ENCODE measurements at places on chromosomes 1 and 21.

DNA sequence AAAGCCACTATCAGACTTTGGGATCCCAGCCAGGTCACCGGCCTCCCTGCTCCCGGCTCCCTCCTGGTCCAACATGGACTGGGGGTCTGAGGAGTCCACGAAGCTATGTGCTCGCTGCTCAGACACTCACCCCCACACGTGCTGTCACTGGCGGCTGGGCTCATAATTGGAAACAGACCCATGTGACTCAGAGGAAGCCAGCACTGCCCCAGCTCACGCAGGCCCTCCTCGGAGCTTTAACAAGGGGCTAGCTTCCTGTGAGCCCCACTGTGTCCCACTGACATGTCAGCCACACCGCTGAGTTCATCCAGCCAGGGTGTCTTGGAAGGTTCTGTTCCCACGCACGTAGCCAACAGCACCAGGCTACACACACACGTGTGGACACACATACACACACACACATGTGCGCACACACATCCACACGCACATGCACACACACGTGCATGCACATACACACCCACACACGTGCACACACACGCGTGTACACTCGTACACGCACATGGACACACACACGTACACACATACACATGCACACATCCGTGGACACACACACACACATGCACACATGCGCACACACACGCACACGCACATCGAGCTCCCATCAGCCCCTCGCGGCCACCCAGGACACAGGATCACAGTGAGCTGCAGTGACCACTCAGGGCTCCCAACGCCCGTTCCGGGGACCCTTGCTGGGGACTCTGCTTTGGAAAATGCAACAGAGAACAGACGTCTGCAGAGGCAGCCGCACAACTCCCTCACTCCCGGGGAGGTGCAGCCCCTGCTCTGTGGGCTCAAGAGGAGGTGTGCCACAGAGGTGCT lies 18.4 kb upstream of the COL6A2 start:
- peak; percentile 94 for DNase-seq

- DNase-seq: no peak
Measured at GRCh38 chr1:184356891-184357290, 29.9 kb upstream of the C1orf21 start.

DNA sequence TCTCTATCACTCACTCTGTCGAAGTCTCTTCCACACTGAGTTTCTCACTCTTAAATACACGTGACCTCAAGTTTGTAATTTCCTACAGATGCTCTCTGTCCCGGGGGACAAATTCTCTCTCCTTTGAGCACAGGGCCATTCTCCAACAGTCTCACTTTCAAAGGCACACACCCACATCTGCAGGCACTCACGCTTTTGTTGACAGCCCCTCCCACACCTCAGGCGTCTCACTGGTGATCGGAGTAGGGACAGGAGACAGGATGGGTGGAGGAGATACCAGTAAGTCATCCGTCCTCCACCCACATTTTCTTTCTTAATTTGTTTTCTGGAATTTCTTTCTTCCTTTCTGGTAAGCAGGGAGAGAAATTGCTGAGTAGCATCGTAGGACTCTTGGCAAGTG lies 40.6 kb upstream of the GREM2 start:
- DNase-seq: no peak

- peak; percentile 92 for DNase-seq
Measured at GRCh38 chr1:93988634-93989350, 79.6 kb upstream of the GCLM start.

DNA sequence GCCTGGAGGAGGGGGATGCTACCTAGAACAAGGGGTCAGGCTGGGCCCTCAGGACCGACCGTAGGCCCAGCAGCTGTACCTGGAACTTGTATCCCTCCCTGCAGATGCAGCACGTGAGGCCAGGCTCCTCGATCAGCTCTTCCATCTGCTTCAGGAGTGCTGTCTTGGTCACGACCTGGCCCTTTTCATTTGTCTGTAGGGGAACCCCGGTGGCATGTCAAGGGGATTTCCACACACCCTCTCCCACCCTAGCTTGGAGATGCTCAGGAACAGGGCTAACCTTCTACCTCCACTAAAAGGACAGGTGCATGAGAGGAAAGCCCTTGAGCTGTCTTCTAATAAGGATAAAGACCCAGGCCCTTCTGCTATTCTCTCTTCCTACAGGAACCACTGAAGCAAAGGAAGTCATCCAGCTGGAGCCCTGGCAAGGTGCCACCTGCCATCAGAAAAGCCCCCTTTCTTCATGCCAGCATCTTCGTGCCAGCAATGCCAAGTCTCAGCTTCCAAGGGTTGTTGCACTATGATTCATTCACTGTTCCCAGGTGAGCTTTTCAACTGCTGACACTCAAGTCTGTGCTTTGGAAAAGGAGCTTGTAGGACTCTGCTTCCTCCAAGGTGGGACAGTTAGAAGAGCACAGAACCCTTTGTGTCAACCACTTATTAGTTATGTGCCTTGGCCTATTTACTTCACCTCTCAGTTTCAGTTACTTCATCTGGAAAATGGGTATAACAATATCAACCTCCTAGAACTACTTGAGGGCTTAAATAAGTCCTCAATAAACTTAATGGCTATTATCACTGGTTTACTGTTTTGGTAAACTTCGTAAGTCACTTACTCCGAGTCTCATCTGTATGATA lies 122.1 kb downstream of the UBR4 start:
- DNase-seq: no peak

GRCh38 chr1:66402194-66402593 lies 131.8 kb upstream of the SGIP1 start:
- no peak for DNase-seq

DNA sequence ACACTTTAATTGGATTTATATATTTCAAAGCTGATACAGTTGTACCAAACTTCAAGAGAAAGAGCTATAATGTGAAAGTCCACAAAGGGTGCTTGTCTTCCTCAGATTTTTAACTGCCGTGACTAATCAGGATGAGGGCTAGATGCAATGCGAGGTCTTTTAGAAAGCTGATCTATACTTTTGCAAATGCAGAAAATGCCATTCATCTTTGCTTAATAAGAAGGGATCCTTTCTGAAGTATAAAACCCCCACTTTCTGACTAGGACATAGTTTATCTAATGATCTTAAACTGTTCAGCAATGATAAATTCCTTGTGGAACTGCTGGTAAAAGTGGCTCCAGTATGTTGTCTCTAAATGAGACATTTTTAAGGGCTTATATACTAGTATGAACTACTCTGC lies 102.7 kb upstream of the NGF start:
- no peak for DNase-seq

- DNase-seq: no peak
Measured at GRCh38 chr21:43768868-43769167, 7.3 kb downstream of the CSTB start.

DNA sequence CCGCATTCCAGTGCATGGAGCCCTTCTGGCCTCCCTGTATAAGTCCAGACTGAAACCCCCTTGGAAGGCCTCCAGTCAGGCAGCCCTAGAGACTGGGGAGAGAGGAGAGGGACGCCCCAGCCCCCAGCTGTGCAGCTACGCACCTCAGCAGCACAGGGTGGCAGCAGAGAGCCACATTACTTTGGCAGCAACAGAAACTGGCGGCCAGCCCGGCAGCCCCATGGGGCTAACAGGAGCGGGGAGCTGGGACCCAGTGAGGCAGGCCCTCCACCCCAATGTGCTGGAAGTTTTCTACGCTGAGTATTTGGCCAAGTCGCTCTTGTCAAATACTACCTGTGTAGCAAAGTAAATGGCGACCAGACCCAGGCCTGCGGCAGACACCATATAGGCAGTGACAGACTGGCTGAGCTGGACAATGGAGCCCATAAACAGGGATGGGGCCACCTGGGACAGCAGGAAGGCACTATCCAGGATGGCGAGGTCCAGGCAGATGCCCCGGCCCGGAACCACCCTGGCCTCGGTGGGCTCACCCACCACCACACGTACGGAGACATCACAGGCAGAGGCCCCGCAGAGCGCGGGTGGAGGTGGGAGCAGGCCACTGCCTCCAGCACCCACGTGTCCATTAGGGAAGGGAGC lies 21.2 kb downstream of the SLC45A3 start:
- DNase-seq: no peak

DNA sequence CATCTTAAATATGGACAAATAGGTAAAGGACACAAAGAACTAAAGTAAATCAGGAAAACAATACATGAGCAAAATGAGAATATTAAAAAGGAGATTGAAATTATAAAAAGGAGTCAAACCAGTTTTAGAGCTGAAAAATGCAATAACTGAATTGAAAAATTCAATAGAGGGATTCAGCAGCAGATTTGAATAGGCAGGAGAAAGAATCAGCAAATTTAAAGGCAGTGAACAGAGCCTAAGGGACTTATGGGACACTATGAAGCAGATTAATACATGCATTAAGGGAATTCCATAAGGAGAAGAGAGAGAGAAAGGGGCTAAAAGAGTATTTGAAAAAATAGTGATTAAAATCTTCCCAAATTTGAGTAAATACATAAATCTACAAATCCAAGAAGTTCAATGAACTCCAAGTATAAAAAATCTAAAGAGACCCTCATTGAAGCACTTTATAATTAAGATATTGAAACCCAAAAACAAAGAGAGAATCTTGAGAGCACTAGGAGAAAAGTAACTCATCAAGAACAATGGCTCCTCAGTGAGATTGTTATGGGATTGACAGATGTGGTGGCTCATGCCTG lies 2.9 kb downstream of the CFAP107 start:
- no peak for DNase-seq

GRCh38 chr1:66916320-66916719 lies 8.3 kb downstream of the DNAI4 start:
- no peak for DNase-seq

DNA sequence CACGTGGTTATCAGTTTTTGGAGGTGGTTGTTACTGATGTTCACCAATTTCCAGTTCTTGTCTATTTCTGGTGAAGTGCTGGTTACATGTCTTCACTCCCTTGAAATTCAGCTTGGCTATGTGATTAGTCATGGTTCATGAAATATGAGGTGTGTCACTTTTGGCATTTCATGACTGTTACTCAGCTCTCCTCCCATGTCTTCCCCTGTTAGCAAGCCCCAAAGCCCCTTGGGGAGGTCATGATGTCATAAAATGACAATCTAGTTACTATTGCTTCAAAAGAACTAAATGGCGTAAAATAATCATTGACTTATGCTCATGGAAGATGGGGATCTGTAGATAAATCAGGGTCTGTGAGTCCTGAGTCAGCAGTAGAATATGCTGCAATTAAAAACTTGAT lies 425.1 kb downstream of the SETD4 start:
- peak; percentile 71 for DNase-seq

DNA sequence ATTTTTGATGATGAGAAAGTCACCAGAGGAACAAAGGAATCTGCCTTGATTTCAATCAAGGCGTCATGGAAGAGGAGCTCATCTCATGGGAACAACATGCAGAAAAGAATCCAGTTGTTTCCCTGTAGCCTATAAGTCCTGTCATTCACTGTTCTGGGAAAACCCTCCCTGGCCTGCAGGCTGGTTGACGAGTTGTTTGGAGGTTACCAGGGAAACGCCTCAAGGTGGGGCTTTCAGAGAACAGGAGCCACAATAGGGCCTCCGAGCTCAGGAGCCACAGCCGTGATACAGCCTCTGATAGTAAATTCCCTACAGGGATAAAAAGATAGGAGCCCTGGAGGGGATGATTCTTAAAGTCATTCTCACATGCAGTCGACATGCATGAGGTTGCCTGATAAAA lies 135.2 kb downstream of the PSMG1 start:
- DNase-seq: no peak

DNA sequence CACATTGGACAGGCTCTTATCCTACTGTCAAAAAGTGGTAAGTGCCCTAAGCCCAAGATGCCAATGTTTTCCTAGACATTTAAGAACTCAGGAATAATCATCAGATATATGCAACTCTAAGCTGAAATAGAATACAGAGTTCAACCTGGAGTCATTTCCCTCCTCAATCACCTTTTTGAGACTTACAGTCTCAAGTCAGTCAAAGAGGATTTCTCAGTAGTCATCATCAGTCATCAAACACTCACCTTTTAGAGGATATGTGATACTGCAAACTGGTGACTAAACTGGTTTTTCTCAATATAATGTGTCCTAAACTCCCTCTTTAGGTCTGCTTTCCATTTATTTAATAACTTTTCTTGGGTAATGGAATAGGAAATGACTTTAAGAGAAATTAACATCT lies 145.3 kb upstream of the ADAMTS5 start:
- no peak for DNase-seq

DNA sequence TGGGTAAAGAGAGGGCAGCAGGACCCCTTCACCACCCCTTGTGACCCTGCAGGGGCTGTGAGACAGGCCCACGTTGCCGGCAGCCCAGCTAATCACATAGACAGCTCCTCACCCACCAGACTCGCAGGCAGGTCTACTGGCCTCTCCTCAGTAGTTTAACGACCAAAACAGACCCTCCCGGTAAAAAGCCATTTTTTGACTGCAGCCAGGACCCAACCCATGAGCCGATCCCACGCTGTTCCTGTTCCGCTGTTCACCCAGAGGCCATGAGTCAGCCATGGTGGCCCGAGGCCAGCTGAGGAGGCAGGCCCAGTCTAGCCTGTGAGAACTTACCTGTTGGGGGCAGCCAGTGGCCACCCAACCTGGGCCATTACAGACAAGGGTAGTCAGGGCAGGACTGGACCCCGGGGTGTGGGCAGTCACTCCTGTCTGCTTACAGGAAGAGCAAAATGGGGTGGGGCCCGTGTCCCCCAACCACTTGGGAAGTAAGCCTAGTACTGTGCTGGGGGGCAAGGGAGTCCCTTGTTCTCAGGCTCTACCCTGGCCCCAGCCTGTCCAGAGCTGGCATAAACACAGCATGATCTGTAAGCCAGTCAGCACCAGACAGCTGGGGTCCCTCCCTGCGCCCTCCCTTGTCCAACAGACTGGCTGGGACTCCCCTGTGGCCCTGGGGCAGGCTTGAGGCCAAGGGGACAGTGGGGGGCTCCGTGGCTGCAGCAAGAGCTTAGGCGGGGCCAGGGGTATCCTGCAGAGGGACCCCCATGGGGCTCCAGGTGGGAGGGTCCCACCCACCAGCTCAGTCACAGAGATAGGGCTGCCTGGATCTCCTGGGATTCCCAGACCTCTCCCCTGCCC lies 61.9 kb downstream of the WNT9A start:
- no peak for DNase-seq

- no peak for DNase-seq
Measured at GRCh38 chr21:23162198-23162946, 2164.2 kb downstream of the NCAM2 start.
